ENCODE measurements at places on chromosomes 16 and 17. TPM values are rescaled to one million over a fixed set of nuclear protein-coding genes. Genes with fewer than 3 reads are reported as not detected.

KCNG4 gene
- total RNA-seq: not detected

CCL17 gene
- total RNA-seq: 2.9 TPM

PLXDC1 gene
- total RNA-seq: 1.7 TPM

DNA sequence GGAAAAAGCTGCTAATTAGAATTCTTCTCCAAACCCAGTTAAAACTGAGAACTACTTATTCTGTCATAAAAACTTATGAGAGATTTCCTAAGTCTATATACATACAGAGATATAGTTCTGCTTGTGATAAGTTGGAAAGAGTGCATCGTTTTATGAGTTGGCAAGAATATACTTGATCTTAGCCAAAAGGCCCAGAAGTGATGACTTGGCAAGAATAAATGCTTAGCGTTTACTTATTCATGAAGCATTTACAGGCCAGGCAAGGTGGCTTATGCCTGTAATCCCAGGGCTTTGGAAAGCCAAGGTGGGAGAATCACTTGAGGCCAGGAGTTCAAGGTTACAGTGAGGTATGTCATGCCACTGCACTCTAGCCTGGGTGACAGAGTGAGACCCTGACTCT lies 81.7 kb downstream of the CYB561 start:
- DNase-seq: no peak

- no peak for DNase-seq
Observed at GRCh38 chr16:48013491-48013901, 142.3 kb downstream of the ABCC12 start.

DNA sequence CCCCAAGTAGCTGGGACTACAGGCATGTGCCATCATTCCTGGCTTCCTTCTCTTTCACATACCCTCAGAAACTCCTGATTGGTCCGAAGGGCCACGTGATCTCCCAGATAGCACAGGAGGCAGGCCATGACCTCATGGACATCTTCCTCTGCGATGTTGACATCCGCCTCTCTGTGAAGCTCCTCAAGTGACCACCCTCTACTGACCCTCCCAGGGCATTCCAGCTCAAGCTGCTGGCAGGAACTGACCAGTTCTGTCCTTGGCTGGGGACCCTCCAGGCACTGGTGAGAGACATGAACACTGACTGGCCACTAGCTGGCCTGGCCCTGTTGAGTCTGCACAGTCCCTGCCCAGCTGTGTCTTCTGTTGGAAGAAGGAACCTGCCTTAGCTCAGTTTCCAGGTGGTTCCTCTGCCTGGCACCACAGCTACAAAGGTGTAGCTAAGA lies 5.6 kb downstream of the ERAL1 start:
- DNase-seq: no peak

DNA sequence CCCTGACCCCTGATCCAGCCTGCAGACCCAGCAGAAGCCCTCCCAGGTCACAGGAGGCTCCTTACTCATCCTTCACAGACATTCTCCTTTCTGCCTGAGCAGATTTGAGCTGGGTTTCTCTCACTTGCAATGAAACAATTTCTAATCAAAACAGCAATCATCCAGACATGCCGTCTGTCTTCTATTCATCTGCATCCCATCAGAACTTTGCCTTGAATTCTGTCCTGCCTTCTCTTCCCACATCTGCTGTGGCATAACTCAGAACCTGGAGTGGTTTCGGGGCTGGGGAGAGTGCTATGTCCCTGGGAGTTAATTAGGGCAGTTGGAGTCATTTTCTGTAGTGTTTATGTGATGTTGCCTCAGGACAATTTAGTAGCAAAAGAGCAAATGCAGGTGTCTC lies 278.6 kb downstream of the CBLN1 start:
- no peak for DNase-seq

DNA sequence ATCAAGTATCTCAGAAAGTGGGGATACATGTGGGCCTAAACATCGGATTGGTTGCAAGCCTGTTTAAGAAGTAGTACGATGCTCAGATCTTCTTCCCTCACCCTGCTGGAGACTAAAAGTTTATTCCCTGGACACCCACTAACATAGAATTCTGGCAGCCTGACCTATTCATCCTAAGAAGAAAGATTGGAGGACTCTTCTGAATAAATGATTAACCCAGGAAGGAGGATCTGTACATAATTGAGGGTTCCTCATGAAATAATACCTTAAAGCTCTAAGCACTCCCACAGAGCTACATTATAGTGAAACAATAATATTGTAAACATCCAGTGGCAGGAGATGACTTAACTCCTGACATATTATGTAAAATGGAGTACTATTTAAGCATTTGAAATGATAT lies 111.7 kb downstream of the NLK start:
- DNase-seq: no peak

GRCh38 chr17:34081269-34081668 lies 173.8 kb upstream of the CCL2 start:
- no peak for DNase-seq
